ENCODE measurements at places on chromosomes 6 and 20.

DNA sequence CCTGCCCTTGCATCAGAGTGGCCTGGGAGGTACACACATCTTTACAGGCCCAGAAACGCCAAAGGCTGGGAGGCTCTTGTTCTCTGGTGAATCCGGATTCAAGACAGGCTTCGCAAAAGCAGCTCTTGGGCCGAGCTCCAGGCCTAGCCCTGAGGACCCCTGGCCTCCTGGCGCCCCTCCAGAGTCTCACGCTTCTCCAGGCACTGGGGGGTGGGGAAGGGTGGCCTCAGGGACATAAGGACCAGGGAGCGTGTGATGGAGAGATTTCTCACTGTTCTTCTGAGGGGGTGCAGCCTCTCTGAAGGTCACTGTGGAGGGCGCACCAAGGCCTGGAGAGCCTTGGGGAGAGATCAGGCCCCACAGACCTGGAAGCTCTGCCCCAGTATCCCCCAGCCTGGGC, 349.2 kb downstream of the ZFAND3 start:
- DNase-seq, result no peak

DNA sequence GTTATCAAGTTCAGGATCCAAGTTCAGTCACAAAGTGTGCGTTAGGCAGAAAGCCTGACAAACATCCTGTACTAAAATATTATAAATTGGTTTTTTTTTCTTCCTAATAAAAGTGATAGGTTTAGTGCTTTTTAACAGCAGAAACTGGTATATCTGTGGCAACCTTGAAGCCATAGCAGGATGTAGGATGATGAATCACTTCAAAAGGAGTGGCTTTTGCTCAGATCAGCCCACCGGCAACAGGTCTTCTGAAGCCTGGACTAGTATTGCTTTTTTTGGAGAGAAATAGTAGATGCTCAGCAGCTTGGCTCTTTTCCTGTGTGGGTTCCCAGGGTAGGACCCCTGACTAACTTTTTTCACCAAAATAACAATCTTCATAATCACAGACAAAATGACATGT, 190.8 kb downstream of the EPM2A start:
- DNase-seq, result no peak

GRCh38 chr20:38303908-38304379, at the start of gene BPI:
Gene BPI, plus strand, starts transcription at chr20:38304156. Its CDS starts 68 bp downstream, at chr20:38304224.
- DNase-seq, result peak; percentile 84

DNA sequence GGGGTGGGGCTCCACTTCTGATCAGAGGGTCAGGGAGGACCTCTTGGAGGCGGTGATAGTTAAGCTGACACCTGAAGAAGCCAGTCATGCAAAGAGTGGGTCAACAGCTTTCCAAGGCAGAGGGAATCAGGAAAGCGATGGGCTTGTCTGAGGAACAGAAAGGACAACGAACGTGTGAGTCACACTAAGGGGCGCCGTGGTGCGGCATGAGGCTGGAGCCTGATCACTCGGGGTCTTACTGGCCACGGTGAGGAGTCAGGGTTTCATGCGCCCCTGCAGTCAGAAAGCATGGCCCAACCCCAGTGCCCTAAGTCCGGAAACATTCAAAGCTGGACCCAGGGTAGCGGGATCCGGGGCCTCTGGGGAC, 50.6 kb upstream of the SLC32A1 start:
- DNase-seq, result peak; percentile 39

GRCh38 chr20:46089167-46089416, 670 bp downstream of the NCOA5 start:
- no peak for DNase-seq

DNA sequence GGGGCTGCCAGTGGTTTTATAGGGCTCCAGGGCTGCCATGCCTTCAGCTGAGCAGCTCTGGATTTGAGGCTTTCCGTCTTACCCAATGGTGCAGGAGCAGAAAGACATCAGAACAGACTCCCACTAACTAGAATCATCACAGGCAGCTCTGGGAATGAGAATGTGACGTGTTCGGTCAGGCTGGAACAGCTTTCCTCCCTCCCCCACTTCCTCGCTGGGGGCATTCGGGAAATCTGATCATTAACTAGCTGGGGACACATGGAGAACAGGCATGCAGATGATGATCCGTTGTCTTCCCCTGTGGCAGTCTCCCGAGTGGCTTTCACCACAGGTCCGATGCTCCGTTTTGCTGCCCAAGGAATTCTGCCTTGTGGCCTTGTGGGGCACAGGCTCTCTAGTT, 5.5 kb upstream of the MTG2 start:
- DNase-seq, result no peak

DNA sequence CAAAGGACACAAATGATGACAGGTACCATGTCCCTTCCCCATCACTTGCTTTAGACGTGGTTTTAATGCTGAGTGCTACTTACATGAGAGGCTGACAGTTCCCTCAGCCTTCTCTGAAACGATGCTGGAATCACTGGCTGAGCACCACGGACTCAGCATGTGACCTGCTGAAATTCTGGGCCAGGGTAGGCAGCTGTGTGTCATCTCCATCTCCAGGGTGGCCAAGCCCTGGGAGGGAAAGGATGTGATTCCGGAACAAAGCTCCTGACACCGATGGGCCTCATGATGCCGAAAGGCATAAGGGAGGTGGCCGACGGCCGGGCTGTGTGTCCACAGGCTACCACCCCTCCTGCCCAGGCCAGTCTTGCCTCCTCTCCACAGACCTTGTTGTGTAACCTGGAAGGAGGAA, 184.3 kb upstream of the CST7 start:
- DNase-seq, result peak; percentile 8

GRCh38 chr20:42043921-42044320, 425.7 kb upstream of the CHD6 start:
- no peak for DNase-seq

DNA sequence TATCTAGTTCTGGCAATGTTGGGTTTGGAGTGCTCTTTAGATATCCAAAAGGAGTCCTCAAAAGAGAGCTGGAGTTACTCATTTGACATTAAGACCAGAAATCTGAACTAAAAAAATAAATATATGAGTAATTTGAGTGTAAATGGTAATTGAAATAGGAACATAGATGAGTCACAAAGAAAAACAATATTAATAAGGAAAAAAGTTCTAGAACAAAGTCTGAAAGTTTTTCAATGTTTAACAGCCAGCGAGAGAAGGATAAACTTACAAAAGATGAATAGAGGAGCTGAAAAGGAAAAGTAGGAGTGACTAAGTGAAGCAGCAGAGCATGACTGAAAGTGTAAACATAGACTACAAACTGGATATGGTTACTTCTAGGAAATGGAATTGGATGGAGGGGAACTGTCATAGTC, 46.8 kb downstream of the EPM2A start:
- DNase-seq, result no peak

DNA sequence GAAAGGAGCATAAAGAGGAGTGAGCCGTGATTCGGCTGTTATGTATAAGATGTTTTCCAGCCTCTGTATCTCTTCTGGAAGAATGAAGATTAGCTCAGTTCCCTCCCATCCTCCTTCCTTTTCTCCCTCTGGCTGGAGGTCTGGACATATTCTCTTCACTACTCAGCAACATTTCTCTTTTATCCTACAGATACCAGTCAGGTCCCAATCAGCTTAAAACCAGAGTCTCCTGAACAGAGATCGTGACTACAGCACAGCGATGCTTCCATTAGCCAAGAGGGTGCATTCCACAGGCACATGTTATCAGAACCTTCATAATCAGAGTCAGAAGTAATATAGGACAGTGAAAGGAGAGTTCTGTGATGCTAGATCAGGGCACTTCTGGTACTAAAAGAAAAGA, 133.9 kb upstream of the SOX4 start:
- no peak for DNase-seq

DNA sequence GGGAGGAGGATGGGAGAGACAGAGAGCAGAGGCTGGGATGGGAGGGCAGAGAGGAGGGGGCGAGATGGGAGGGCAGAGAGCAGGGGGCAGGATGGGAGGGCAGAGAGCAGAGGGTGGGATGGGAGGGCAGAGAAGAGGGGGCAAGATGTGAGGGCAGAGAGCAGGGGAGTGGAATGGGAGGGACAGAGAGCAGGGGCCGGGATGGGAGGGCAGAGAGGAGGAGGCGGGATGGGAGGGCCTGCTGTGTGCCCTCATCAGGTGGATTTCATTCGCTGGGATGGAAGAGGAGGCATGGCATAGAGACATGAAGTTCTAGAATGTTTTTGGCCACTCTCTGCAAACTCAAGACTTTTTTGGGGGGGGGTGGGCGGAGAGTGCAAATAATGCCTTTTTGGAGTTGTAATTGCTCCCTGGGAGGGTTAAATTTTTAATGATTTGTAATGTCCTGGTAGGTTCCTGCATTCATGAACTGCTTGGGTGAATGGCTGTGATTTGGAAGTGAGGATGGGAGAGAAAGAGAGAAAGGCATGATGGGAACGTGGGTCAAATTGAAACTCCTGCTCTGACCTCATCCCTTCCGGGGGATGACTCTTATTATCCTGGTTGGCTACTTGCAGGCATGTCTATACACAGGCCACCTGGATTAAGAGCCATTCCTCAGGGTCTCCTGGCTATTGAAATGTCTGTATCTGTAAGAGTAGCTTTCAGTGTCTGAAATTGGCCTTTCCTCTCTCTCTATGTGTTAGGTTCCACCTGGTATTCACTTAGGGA, 162.4 kb upstream of the AGPAT4 start:
- DNase-seq, result no peak

DNA sequence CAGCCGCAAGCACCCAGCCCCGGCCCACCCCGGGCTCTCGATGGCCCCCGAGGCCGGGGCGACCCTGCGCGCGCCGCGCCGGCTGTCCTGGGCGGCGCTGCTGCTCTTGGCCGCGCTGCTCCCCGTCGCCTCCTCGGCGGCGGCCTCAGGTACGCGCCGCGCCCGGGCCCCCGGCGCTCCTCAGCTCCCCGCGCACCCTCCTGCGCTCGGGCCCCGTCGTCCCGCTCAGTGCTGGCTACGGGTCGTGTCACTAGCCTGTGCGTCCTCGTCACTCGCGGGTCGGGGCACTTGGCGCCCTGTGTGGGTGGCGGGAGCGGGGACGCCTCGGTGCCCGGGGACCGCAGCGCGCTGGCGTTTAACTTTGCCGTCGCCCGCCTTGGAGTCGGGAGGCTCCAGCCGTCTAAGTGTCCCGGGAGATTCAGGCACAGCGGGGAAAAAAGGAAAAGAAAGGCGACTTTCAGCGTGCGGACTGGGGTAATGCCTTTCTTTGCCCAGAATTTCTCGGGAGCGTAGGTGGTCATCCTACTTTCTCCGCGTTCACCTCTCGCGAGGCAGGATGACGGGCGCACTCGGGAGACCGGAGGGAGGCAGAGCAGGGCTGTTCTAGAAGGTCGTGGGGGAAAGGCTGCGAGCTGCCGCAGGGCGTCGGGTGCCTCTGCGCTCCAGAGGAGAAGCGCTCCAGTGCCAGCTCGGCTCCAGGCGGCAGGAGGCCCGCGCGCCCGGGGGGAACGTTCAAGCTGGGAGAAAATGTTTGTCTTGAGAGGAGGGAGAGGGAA, 545 bp downstream of the FNDC1 start:
- DNase-seq, result peak; percentile 83

GRCh38 chr6:150233843-150234269, 91.0 kb downstream of the PPP1R14C start:
- DNase-seq, result no peak

- DNase-seq, result no peak
These were observed 146.7 kb upstream of the MLN start for GRCh38 chr6:33950472-33950881.

DNA sequence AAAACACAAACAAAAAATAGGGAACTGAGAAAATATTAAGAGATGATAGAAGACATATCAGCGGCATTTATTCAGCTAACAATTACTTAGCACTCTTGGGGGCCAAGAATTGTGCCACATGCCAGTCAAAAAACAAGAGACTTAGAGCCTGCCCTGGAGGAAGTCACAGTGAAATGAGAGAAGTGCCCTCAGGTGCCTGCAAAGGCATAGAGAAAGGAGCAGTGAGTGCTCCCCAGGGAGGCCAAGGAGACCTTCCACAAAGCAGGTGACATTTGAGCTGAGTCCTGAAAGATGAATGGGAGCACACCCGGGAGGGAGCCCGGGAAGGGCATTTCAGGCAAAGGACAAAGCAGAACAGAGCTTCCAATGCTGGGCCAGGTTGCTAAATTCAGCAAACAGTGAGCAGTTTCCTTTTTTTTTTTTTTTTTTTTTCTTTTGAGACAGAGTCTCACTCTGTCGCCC, 184.7 kb upstream of the JARID2 start:
- no peak for DNase-seq

GRCh38 chr6:79538106-79538971, 1.1 kb upstream of the LCA5 start:
- no peak for DNase-seq

- DNase-seq, result no peak
These were observed 129.2 kb downstream of the SAMD5 start for GRCh38 chr6:147637620-147638195.

- no peak for DNase-seq
These were observed 114.8 kb downstream of the MOXD1 start for GRCh38 chr6:132286298-132287019.

GRCh38 chr20:25476106-25477013, 68.9 kb downstream of the GINS1 start:
- no peak for DNase-seq

- no peak for DNase-seq
These were observed 1.9 kb downstream of the FNDC11 start for GRCh38 chr20:63555661-63556381.

DNA sequence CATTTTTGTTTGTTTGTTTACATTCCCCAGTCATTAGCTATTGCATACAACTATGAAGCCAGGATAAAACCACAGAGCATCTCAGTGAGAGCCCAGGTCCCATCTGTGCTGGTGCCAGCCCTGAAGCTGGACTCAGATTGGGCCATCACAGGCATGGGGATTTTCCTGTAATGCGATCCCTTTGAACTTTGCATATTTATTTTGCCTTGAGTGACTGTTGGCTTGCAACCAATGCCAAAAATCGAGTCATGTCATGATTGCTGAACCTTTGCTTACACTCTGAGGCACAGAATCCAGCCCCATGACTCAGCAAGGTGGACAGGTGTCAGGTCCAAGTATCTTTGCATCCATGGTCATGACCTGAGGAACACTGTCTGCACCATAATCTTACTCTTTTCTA, 46.2 kb upstream of the GGTLC1 start:
- no peak for DNase-seq

GRCh38 chr6:1364791-1365190, 24.6 kb upstream of the FOXF2 start:
- no peak for DNase-seq

DNA sequence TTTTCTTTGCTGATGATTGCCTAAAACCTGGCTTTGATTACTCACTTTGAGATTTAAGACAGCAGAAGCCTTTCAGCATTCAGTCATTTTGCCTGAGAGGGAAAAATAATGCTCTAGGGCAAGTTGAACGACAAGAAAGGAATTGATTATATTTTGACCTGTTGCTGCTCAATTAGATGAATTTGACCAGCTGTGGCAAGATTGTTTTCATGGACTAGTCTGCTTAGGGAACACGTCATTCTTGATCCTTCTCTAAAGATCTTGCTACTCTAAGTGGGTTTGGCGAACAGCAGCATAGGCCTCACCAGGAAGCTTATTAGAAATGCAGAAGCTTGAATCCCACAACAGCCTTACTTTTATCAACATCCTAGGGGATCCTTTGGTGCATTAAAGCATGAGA, 59.7 kb upstream of the PHACTR1 start:
- DNase-seq, result no peak

- no peak for DNase-seq
These were observed 8.3 kb upstream of the CEP85L start for GRCh38 chr6:118659513-118660217.

- DNase-seq, result no peak
These were observed 79.7 kb downstream of the EDN1 start for GRCh38 chr6:12369781-12370262.
